ENCODE measurements at places on chromosomes 5 and 9.

GRCh38 chr5:140571105-140571504 lies 6.5 kb downstream of the SLC35A4 start:
- no peak for DNase-seq

DNA sequence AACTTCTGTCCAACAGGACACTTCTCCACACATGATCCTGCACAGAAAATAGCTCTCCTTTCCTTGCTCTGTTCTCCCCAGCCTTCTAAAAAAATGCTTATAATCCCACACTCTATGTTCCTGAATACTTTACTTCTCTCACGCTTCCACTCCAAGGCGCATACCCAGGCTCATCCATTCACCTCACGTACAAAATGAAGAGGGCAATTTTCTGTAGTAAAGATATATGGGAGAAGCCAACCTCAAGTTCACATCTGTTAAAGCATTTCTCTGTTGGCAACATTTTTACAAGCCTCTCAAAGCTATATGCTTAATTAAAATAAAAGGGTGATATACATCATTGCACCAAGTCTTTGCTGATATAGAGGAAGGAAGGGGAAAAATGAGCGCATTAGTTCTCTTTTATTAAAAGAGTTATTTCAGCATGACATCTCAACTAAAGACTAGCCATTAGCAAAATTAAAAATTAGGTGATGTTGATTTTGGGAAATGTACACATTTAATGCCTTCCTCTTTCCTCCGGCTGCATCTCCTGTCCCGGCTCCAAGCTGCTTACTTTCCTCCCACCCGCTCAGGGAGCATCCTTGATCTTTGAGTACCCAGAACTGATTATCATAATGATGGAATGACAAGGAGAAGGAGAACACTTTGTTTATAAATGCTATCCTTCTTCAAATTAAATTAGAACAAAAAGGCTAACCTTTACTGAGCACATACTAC lies 342.1 kb upstream of the PANK3 start:
- no peak for DNase-seq

DNA sequence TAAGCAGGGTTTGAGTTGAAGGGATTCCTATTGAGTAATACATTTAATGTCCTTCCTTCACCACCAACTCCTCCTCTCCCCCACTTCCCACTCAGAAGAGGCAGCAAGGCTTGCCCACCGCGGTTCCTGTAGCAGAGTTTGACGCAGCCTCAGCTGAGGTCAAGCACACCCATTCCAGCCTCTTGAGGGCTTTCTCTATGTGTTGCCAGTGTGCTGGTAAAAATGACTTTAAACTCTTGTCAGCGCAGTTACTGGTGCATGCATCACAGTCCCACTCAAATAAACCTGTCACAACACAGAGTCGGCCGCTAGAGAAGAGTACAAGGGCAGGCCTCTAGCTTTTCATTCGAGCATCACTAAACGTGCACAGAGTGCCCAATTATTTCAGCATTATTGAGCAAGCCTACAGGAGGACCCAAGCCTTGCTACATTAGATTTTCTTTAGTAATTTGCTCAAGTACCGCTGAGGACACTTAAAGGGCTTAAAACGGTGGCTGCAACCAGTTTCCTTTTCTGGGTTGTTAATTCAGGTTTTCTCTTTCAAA lies 79.6 kb downstream of the TLE4 start:
- no peak for DNase-seq

GRCh38 chr5:180499684-180500083 lies 5.5 kb downstream of the CNOT6 start:
- no peak for DNase-seq

GRCh38 chr9:123505496-123505895 lies 149.5 kb downstream of the CRB2 start:
- no peak for DNase-seq
